ENCODE measurements at places on chromosomes 2 and 18.
A peak's percentile ranks its signal among the peaks of the same experiment; 100 is the strongest.

GRCh38 chr2:240672076-240672700 lies 10.5 kb downstream of the AQP12B start:
- DNase-seq = no peak

GRCh38 chr2:88139203-88139702 lies 11.4 kb upstream of the FABP1 start:
- peak; percentile 21 for DNase-seq

- DNase-seq = peak; percentile 59
These were observed 1752.4 kb upstream of the CELF4 start for GRCh38 chr18:39318008-39318407.

GRCh38 chr2:54813584-54813983 lies 90.1 kb downstream of the EML6 start:
- no peak for DNase-seq

DNA sequence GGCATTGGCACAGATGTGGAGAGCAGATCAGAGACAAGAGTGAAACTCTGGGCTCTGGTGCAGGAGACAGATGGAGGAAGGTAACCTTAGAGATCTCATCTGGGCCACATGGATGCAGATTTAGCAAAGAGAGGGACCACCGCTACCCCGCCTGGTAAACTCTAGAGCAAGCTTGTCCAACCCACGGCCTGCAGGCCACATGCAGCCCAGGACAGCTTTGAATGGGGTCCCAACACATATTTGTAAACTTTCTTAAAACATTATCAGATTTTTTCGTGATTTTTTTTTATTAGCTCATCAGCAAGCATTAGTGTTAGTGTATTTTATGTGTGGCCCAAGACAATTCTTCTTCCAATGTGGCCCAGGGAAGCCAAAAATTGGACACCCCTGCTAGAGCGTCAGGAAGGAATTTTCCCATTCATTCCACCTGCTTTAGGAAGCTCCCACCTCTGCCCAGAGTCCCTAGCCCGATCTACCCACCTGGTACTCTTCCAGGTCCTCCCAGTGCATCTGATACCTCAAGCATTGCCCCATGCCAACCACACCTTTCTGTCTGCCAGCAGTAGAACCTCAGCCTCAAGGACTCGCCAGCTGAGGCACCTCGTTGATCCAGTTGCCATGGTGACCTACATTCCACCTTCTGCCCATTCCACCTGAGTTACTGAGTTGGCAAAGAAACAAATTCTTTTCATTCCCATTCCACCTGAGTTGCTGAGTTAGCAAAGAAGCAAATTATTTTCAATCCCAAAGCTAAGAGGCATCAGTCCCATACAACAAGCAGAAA lies at the start of gene CIB4:
TSS of gene CIB4 (minus strand) at position 586 of the 784 bp plus-strand sequence. CDS start at position 534, 52 bp downstream.
- no peak for DNase-seq

DNA sequence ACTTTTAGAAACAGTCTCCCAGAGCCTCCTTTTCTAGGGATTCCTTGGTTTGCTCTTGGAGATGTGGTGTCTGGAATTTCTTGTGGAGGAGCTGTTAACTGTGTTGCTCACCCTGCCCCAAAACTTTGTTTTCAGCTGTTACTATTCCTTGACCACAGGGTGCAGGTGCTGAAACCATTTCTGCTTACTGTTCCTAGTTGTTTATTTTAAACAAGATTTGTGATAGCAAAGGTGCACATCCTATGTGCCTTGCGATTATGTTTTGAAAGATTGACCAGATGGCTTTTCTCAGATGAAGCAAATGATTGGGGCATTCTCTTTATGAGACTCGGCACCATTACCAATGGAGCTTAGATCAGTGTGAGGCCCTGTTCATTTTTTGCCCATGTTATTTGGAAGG lies 111.2 kb downstream of the RAB3GAP1 start:
- no peak for DNase-seq

DNA sequence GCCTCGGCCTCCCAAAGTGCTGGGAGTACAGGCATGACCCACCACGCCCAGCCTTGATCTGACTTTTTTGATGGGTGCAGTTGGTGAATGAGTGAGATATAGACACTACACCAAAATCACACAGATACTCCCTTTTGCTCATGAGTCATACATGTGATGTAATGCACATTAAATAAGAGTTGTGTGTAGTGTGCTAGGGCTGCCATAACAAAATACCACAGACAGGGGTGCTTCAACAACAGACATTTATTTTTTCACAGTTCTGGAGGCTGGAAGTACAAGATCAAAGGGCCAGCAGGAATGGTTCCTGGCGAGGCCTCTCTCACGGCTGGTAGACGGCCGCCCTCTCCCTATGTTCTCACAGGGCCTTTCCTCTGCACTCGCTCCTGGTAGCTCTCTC lies 46.6 kb downstream of the GBX2 start:
- DNase-seq = no peak

DNA sequence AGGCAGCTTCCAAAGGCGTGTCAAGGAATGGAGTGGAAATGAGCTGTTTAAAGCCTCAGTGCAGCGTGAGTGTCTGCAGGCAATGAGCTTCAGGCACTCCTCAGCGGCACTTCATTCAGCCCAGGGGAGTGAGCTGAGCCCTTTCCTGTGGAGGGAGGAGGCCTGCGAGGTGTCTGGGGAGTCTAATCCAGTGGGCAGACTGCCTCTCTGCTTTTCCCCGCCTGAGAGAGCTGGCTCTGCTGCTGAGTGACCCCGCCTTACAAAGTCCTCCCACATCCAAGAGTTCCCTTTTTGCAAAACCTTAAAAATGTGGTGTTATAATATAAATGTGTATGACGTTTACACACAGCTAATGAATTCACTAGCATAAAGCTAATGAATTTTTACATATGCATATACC lies 7.0 kb upstream of the LDLRAD4 start:
- DNase-seq = peak; percentile 76

GRCh38 chr18:11570769-11571412 lies 38.5 kb upstream of the SLC35G4 start:
- peak; percentile 3 for DNase-seq

GRCh38 chr2:7071916-7072556 lies 154.8 kb downstream of the RNF144A start:
- DNase-seq = peak; percentile 89

GRCh38 chr2:107589079-107589491 lies 237.6 kb upstream of the RGPD4 start:
- no peak for DNase-seq

DNA sequence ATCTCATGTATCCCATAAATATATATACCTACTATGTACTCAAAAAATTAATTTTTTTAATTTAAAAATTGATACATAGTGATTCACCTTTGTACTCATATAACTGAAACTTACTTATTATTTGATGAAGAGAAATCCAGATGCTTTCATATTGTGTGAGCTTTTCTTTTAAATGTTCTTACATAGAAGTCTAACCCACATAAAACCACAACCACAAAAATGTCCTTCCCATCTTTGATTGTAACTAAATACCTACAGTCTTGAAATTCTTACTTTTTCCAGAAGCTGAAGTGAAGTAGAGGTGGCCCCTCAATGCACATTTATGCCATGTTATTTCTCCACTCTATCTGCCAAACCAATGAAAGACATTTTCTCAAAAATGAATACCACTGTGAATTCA lies 117.9 kb upstream of the COL5A2 start:
- DNase-seq = no peak

DNA sequence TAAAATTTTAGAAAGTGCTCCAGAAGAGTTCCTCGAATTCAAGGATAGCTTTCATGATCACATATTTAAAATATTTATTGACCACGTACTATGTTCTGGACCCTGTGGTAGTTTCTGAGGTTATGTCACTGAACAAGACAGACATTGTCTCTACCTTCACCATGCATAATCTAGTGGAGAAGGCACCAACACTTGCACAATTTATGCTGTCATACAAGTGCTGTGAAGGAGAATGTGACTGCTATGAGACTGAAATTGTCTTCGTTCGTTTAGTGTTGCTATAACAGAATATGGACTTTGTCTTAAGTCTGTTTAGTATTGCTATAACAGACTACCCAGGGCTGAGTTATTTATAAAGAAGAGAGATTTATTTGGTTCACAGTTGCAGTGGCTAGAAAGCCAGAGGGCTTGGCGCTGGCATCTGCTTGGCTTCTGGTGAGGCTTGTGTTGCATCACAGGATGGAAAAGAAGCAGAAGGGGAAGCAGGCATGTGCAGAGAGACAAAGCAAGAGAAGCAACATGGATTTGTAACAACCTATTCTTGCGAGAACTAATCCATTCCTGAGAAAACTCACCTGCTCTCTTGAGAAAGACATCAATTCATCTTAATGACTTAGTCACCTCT lies 50.0 kb upstream of the RFX8 start:
- peak; percentile 67 for DNase-seq

Measured in suppressor macrophage treated with lipopolysaccharide for 1 hour (primary cell).